ENCODE measurements at places on chromosomes 7 and 10.

GRCh38 chr10:25174461-25175230 is at the start of gene GPR158:
Gene GPR158 (plus strand): TSS chr10:25175001. CDS start chr10:25175421, 420 bp downstream.
- peak; percentile 83 for ATAC-seq

- ATAC-seq, result peak; percentile 97
Measured at GRCh38 chr10:73965890-73966768, 31.8 kb upstream of the VCL start.

GRCh38 chr7:4878336-4879335 is 4.9 kb downstream of the RADIL start:
- no peak for ATAC-seq

GRCh38 chr10:22640359-22640758 is 74.0 kb downstream of the PIP4K2A start:
- ATAC-seq, result no peak

GRCh38 chr7:26620352-26620751 is 244.0 kb downstream of the SKAP2 start:
- no peak for ATAC-seq

- ATAC-seq, result no peak
Measured at GRCh38 chr10:96614515-96614914, 27.7 kb upstream of the TM9SF3 start.

DNA sequence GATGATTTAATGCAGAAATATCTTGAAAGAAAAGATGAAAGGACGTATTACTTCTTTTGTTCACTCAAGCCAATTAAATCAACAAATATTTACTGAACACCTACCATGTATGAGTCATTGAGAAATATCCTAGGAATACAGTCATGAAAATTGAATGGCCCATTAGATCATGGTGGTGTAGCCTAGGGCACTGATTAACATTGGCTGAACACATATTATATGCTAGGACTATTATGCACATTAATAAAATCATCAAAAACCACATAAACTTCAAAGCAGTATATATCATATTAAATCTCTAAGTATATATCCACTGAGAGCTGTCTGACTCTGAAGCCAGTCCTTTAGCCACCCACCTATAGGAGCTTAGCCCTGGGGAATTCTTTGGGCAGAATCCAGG is 41.8 kb downstream of the FAM204A start:
- ATAC-seq, result no peak

- ATAC-seq, result no peak
Measured at GRCh38 chr10:7135188-7135587, 275.6 kb downstream of the SFMBT2 start.

- peak; percentile 40 for ATAC-seq
Measured at GRCh38 chr7:19963695-19964094, 190.3 kb upstream of the TMEM196 start.

- ATAC-seq, result peak; percentile 2
Measured at GRCh38 chr7:22356010-22356691, 803 bp downstream of the RAPGEF5 start.

GRCh38 chr10:66365686-66366085 is 560.1 kb upstream of the LRRTM3 start:
- no peak for ATAC-seq

DNA sequence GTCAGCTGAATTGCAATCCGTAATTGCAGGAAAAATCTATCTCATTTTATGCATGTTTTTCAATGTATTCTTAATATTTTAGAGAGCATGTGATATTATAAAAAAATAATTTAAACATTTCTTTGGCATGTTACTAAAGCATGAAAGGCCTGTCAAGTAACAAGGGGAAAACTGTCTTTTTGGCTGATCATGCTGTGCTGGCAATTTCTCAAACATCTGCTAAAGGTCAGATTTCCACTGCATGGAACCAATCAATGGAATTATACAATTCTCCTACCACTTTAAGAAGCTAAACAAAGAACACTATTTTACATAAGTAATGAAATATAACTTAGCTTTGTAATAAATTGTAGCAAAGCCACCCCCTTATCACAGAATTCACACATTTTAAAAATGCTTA is 49.4 kb downstream of the JMJD1C start:
- ATAC-seq, result no peak
